Hindlimb muscle (tissue), 1 donor: ENCODE measurements at places on chromosomes 3 and 15.

- DNase-seq = no peak
Observed at GRCh38 chr3:132267391-132267993, 49.7 kb upstream of the ACP3 start.

- no peak for DNase-seq
Observed at GRCh38 chr3:25133588-25133987, 294.5 kb upstream of the RARB start.

DNA sequence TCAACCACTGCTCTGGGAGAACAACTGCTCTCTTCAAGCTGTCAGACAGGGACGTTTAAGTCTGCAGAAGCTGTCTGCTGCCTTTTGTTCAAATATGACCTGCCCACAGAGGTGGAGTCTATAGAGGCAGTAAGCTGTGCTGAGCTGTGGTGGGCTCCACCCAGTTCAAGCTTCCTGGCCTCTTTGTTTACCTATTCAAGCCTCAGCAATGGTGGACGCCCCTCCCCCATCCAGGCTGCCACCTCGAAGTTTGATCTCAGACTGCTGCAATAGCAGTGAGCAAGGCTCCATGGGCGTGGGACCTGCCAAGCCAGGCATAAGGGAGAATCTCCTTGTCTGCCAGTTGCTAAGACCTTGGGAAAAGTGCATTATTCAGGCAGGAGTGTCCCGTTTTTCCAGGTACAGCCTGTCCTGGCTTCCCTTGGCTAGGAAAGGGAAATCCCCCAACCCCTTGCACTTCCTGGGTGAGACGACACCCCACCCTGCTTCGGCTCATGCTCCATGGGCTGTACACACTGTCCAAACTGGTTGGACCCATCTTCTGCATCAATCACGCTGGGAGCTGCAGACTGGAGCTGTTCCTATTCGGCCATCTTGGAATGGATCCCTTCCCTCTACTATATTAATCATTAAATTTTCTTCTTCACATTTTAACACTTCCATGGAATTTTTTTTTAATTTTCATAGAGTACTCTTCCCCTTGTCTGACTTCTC is 167.0 kb upstream of the UBE2E2 start:
- DNase-seq = no peak

- no peak for DNase-seq
Observed at GRCh38 chr3:193680220-193680619, 87.2 kb downstream of the OPA1 start.

DNA sequence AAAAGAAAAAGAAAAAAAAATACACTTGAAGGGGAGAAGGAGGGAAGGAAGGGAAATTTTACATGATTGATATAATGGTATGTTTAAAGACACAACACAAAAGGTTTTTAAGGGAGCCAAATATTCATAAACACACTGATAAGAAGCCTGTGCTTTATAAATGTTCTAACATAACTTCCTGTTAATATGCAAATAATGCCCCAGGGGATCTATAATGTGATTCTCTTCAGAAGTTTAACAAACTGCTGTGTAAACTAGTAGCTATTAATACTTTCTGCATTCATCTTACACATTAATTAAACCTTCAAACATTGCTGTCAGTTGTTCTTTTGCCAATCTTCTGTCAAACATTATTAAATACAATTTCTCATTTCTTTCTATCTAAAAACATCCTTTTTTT is 231.6 kb downstream of the TJP1 start:
- DNase-seq = no peak

DNA sequence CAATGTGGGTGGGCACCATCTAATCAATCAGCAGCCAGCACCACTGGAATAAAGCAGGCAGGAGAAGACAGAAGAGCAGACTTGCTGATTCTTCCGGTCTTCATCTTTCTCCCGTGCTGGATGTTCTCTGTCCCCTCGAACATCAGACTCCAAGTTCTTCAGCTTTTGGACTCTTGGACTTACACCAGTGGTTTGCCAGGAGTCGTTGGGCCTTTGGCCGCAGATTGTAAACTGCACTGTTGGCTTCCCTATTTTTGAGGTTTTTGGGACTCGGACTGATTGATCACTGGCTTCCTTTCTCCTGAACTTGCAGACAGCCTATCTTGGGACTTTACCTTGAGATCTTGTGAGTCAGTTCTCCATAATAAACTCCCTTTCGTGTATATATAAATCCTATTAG is 292.8 kb downstream of the BCHE start:
- DNase-seq = no peak

- no peak for DNase-seq
Observed at GRCh38 chr15:83066034-83066733, 868 bp downstream of the BTBD1 start.

- no peak for DNase-seq
Observed at GRCh38 chr3:194315965-194316361, 35.2 kb downstream of the CPN2 start.
